ENCODE measurements at places on chromosomes 16 and 17.

GRCh38 chr17:74182041-74182723, 21.3 kb upstream of the RPL38 start:
- DNase-seq = no peak

GRCh38 chr17:10716218-10716617, 13.6 kb downstream of the TMEM220 start:
- DNase-seq = no peak

GRCh38 chr16:27879601-27880247, 183.8 kb downstream of the GSG1L start:
- no peak for DNase-seq

- DNase-seq = no peak
Observed at GRCh38 chr16:84898447-84898846, 78.7 kb downstream of the CRISPLD2 start.

GRCh38 chr17:3573246-3574100, 15.9 kb upstream of the TRPV3 start:
- DNase-seq = no peak

- no peak for DNase-seq
Observed at GRCh38 chr17:37849617-37849972, 74.6 kb upstream of the TBC1D3K start.

- DNase-seq = no peak
Observed at GRCh38 chr16:19304750-19305149, 19.2 kb downstream of the CLEC19A start.

DNA sequence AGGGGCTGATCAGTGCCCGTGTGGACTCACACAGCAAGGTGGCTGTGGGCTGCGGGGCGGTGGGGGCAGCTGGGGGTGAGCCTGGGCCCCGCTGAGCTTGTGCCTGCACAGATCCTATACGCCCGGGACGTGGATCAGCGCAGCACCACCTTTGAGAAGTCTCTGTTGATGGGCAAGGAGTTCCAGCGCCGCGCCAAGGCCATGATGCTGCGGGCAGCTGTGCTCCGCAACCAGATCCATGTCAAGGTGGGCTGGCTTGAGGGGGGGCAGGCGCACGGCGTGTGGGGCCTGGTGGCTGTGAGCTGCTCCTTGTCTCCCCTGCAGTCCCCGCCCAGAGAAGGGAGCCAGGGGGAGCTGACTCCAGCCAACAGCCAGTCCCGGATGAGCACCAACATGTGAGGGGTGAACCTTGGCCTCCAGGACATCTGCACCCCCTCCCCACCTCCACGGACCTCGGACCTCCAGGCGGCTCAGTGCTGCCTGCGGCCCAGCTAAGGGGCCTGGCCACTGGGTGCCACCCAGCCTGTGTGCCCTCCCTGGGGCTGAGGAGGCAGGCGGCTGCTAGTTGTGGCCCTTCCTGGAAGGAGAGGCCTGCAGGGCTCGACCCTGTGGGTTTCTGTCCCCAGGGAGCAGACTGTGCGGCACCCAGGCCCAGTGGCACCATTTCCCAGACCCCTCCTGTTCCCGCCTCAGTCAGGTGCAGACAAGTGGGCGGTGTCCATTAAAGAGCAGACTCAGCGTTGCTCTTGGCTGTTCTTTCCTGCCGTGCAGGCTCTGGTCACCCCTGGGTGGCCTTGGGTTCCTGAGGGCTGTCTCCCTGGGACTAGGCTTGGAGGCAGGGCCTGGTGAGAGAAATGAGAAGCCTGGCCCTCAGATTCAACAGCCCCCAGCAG, 5.3 kb downstream of the GPS1 start:
- no peak for DNase-seq

DNA sequence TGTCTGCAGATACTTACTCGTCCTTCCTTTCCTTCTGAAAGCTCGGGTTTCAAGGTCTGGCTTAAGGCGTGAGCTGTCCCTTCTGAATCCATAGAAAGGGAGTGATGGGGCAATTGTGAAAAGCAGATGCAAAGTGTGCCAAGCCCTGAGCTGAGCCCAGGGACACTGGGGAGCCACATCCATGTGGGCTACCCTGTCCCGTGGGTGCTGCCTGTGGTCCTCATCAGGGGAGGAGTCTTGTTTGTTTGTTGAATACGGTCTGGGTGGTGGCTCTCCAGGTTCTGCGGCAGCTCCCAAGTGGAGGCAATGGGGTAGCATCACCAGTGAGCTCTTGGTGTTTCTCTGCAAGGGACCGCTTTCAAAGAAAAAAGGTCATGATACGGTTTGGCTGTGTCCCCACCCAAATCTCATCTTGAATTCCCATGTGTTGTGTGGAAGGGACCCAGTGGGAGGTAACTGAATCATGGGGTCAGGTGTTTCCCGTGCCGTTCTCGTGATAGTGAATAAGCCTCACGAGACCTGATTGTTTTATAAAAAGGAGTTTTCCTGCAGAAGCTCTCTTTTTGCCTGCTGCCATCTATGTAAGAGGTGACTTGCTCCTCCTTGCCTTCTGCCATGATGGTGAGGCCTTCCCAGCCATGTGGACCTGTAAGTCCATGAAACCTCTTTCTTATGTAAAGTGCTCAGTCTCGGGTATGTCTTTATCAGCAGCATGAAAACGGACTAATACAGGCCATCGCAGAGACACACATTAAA, 1.0 kb upstream of the ALG1 start:
- no peak for DNase-seq

DNA sequence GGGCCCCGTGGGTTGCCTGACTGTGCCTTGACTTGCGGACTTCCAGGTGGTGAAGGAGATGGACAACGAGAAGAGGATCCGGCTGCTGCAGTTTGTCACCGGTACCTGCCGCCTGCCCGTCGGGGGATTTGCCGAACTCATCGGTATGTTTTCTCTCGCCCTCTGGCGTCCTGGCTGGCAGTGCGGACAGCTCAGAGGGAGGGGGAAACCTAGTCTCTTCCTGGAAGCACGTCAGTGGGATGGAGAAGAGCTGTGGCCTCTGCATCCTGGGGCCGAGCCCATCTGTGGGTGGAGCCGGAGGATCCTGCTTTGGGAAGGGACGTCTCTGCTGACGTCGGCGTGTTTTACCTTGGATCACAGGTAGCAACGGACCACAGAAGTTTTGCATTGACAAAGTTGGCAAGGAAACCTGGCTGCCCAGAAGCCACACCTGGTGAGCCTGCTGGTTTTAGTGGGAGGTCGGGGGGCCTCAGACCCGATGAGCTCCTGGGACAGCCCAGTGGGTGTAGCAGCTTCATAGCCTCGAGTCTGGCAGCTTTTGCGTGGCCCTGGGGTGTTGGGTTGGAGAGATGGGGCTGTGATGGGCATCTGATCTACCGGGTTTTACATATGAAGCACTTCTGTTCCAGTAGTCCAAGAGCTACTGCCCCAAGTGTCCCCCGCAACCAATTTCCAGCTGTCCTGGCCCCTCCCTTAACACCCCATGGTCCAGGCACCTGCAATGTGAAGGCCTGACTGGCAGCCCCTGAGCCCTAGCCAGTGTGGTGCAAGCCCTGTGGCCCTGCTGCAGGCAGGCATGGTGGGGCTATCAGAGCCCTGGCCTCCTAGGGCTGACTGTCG, 11.9 kb upstream of the CLEC18A start:
- DNase-seq = no peak

GRCh38 chr16:24685539-24686432, 43.7 kb upstream of the TNRC6A start:
- peak; percentile 76 for DNase-seq

DNA sequence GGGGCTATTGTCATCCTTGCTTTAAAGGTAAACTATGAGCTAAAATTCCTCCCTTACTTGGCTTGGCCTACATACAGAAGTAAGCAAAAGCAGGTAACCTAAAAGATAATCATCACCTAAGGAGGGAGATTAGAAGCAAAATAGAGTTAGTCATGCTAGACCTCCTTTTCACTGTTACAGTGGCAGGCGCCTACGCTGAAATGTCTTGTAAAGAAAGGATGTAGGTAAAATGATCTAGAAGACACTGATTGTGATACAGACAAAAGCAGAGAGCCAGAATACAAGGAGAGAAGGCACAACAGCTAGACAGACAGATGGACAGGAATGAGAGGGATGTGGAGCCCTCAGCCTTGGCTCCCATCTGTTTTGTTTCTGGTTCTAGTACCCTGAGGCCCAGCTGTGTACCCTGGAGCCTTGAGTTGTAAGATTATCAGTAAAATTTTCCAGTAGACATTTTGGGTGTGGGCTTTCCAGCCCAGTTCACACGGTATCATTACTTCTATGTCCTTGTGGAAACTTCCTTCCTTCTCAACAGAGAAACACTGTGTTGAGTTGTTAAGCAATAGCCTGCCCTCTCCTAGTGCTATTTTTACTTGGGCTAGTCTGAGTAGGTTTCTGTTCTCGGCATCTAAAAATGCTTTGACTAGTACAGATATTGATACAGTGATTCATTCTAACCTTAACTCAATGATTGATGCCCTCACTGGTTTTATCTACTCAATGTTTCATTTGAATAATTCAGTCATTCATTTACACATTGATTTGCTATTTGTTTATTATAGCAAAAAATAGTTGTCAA, 7.7 kb upstream of the C16orf78 start:
- DNase-seq = no peak

DNA sequence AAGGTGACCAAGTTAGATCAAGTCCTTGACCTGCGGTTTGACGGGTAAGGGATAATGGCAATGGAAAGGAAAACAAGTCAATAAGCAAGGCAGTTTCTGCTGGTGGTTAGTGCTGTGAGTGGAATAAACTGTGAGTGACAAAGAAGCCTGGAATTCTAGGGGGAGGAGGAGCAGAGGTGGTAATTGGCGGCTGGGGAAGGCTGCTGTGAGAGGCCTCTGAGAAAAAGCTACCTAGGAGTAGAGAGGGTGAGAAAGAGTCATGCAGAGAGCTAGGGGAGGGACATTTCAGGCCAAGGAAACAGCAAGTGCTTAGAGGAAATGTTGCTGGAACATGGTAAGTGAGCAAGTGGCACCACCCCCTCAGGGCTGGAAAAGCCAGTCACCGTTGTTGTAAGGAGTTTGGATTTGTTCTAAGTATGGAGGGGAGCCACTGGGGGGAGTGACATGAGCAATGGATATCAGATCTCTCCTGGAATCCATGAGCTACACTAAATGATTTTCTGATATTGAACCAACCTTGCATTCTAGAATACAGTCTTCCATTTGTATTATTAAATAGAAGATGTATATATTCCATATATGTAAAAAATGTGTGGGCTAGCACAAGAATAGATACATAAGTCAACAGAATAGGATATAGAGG, 6.7 kb downstream of the NLRC3 start:
- no peak for DNase-seq

- DNase-seq = no peak
Observed at GRCh38 chr17:83155128-83156121, 76.0 kb downstream of the METRNL start.

- no peak for DNase-seq
Observed at GRCh38 chr17:57313097-57313835, 56.9 kb downstream of the MSI2 start.

DNA sequence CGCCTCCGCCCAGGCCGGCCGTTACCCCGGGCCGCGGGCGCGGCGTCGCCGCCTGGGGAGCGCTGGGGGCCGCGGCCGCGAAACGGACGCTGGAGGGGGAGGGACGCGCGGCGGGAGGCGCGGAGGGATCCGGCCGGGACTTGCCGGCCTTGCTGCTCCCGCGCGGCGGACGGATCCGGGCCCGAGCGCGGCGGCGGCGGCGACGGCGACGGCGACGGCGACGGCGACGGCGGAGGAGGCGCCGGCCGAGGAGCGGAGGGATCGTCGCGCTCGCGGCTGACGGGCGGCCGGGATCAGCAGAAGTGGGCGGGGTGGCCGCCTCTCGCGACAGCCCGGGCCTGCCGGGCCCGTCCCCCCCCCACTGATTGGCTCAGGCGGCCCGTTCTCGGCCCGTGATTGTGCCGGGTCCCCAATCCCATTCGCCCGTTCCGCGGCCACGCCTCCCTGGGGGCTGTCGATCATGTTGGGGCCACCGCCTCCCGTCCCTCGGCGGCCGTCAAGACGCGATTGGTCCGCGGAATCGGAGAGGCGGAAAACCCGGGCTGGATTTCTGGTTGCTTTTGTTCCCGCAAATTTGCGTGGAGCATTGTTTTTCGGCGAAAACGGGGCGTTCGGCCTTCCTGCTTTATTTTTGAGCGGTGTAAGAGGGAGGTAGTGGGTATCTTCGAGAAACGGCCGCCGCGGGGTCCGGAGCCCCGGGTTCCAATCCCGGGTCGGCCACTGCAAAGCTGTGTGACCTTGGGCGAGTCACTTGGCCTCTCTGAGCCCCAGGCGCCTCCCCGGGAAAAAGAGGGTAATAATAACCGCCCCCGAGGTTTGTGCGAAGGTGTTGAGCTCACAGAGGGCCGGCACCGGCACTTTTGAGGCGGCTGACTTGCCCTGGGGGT, at the start of gene ZCCHC14:
ZCCHC14 (minus strand) TSS at position 304 of the 887 bp plus-strand sequence. CDS start 786 bp downstream, outside the sequence.
- DNase-seq = peak; percentile 97

DNA sequence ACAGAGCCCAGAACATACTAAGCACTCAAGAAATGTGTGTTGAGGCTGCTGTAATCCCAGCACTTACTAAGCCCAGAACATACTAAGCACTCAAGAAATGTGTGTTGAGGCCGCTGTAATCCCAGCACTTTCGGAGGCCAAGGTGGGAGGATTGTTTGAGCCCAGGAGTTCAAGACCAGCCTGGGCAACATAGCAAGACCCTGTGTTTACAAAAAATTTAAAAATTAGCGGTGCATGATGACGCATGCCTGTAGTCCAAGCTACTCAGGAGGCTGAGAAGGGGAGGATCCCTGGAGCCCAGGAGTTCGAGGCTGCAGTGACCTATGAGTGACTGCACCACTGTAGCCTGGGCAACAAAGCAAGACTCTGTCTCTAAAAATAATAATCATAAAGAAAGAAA, 6.7 kb upstream of the ZDHHC1 start:
- DNase-seq = no peak

GRCh38 chr16:60438894-60439293, 1597.3 kb downstream of the CDH8 start:
- DNase-seq = no peak

- no peak for DNase-seq
Observed at GRCh38 chr17:82871056-82871775, 31.4 kb upstream of the ZNF750 start.

DNA sequence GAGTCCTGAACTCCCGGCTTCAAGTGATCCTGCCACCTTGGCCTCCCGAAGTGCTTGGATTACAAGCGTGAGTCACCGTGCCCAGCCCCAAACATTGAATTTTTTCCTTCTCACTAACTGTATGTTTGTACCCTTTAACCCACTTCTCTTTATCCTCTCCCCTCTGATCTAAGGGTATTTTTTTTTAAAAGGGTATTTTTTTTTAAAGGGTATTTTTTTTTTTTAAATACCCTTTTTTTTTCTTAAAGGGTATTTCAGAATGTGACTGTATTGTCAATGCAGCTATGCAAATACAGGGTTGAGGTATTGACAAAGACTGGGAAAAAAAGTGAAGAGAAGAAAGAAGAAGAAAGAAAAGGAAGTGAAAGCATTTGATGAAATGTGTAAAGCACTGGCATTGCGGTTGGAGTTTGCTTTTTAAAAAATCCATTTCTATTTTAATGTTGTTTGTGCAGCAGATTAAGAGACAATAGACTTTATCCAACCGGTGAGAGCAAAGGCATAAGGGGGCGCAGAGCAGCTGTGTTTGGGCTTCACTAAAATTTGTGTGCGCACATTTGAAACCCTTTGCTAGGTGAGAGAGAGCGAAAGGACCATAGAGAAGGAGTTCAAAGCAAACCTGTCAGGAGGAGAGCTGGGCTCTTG, 42.4 kb downstream of the SYT17 start:
- no peak for DNase-seq

- no peak for DNase-seq
Observed at GRCh38 chr17:20202141-20202621, 193.0 kb downstream of the SPECC1 start.

- DNase-seq = no peak
Observed at GRCh38 chr16:26742040-26742439, 324.7 kb upstream of the C16orf82 start.

All from occipital lobe (tissue), 3 donors.